Umbilical cord (tissue), 2 donors: ENCODE measurements at places on chromosomes 1 and 21. TPM values are rescaled to one million over a fixed set of nuclear protein-coding genes. Genes with fewer than 3 reads are reported as not detected.

Gene NENF
- total RNA-seq = 103 TPM

Gene TDRD5
- total RNA-seq = not detected

Gene KIF17
- not detected for total RNA-seq

Gene OR4F29
- not detected for total RNA-seq

Gene CFAP45
- total RNA-seq = 13.2 TPM

Gene C1orf87
- total RNA-seq = 3.1 TPM

Gene FCMR
- total RNA-seq = not detected

Gene THRAP3
- total RNA-seq = 53.4 TPM

Gene HS2ST1
- 18.8 TPM for total RNA-seq

Gene KLHDC9
- total RNA-seq = 10.6 TPM

Gene RGS13
- total RNA-seq = 5.5 TPM

Gene TCHH
- total RNA-seq = 0.96 TPM

Gene RHD
- not detected for total RNA-seq

Gene RNU1-4
- under 0.01 TPM for total RNA-seq

Gene H3-3A
- total RNA-seq = 232 TPM

Gene TEDDM1
- total RNA-seq = 4.6 TPM

Gene SH3D21
- 11.3 TPM for total RNA-seq

Gene TMEM240
- total RNA-seq = not detected

Gene AMY1C
- not detected for total RNA-seq

Gene TXNIP
- total RNA-seq = 547 TPM

Gene OR6K3
- total RNA-seq = 6.3 TPM

Gene OR2T2
- total RNA-seq = not detected

Gene ERG
- 14.9 TPM for total RNA-seq

Gene ERICH3
- 2.4 TPM for total RNA-seq

Gene OR2W3
- total RNA-seq = 5.5 TPM

Gene PEX11B
- 34.9 TPM for total RNA-seq

Gene GJC2
- 1.9 TPM for total RNA-seq

Gene HFM1
- total RNA-seq = 1.7 TPM

Gene C1orf210
- 0.48 TPM for total RNA-seq

Gene HSD11B1
- total RNA-seq = 3.1 TPM

Gene TRIM46
- total RNA-seq = 1.9 TPM

Gene FGR
- total RNA-seq = 0.96 TPM

Gene CTTNBP2NL
- total RNA-seq = 27.4 TPM

Gene OR2T33
- total RNA-seq = 2.6 TPM

Gene IFI44L
- 59.0 TPM for total RNA-seq

Gene GPATCH2
- total RNA-seq = 24.6 TPM

Gene TFF3
- 0.48 TPM for total RNA-seq

Gene VASH2
- total RNA-seq = 4.1 TPM

Gene CD101
- total RNA-seq = 0.48 TPM

Gene OLIG2
- not detected for total RNA-seq

Gene CYP4A11
- 2.2 TPM for total RNA-seq

Gene KPRP
- 1.7 TPM for total RNA-seq

Gene NRIP1
- 38.5 TPM for total RNA-seq

Gene FMO2
- 15.4 TPM for total RNA-seq

Gene LCK
- 0.96 TPM for total RNA-seq

Gene CDK18
- total RNA-seq = 11.6 TPM

Gene IGSF8
- 8.2 TPM for total RNA-seq

Gene ASPM
- 12.3 TPM for total RNA-seq

Gene MANEAL
- 1.7 TPM for total RNA-seq

Gene EFNA3
- 0.72 TPM for total RNA-seq

Gene GPX7
- total RNA-seq = 96.8 TPM

Gene HHIPL2
- total RNA-seq = not detected

Gene CELA3B
- not detected for total RNA-seq

Gene PTPRC
- total RNA-seq = 67.7 TPM

Gene TTC34
- total RNA-seq = under 0.01 TPM
